Left cardiac atrium (tissue), 4 donors: ENCODE measurements at places on chromosomes 5 and 9. TPM values are rescaled to one million over a fixed set of nuclear protein-coding genes. Genes with fewer than 3 reads are reported as not detected.

GRCh38 chr9:79562749-79563386, 8.9 kb upstream of the TLE4 start:
- no peak for DNase-seq

DNA sequence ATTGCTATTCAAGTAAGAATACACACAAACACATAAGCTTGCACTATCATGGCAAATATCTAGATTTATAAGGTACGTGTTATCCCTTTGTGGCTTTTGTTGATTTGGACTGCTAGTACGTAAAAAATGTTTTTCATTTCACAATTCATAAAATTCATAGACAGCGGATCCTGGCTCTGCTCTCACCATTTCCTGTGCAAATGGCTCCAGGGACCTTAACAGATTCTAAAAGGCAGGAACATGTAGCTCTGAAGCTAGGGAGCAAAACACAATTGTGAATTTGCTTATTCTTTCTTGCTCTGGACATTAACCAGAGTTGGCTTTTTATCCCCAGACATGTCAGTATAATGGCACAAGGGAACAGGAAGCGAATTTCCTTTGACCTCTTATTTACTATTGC, 1019.9 kb upstream of the WWC1 start:
- DNase-seq, result no peak

DNA sequence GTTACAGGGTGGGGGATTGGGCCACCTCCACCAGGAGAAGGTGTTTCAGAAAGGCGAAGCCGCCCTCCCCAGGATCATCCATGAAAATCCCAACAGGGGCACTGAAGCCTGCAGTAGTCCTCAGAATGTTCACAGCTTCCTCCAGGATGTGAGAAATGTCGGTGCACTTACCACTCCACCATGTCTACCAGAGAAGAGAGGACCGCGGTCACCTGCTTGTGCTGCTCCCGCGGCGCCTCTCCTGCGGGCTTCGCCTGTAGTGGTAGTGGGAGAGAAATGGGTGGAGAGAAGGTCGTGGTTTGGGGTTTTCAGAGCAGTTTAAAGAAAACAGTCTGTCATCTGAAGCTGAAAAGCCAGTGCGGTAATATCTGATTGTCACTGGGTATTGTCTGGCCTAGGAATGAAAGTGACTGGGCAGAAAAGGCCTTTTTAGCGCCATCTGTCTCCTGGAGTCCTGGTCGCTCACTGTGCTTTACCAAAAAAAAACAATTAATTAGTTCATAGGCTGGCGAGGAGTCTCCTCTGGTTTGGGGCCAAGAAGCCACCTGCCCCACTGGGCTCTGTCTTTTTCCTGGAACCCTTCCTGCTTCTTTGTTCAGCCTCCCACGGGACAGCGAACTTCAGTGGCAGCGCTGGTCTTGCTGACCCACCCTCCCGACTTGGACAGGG, 23.0 kb upstream of the PPP1R26 start:
- DNase-seq, result no peak

GRCh38 chr5:133015466-133015865, 10.9 kb downstream of the ZCCHC10 start:
- DNase-seq, result no peak

- DNase-seq, result peak; percentile 54
These were observed 593 bp downstream of the BRD3OS start for GRCh38 chr9:134025606-134026541.

DNA sequence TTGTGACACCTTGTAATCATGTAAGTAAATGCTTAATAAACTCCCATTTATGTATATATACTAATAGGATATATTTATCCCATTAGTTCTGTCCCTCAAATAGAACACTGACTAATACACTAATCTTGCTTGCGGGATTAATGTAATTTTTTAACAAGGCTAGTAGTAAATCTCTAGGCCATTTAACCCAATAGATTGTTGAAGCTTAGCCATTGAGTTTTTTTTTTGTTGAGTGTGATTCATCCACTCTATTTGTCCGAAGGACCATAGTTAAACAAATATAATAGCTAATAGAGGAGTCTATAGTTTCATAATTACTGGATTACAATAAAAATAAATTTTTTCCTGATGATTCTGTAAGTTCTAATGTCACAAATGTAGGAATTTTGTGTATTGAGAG, 474.4 kb downstream of the CDH9 start:
- no peak for DNase-seq

DNA sequence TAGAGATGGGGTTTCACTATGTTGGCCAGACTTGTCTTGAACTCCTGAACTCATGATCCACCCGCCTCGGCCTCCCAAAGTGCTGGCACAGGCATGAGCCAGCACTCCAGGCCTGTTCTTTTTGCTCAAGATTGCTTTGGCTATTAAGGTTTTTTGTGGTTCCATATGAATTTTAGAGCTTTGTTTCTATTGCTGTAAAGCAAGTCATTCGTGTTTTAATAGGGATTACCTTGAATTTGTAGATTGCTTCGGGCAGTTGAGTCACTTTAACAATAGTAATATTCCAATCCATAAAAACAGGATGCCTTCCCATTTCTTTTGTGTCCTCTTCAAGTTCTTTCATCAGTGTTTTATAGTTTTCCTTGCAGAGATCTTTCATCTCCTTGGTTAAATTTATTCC, 22.1 kb downstream of the C6 start:
- no peak for DNase-seq

Gene FBXW5
- total RNA-seq, result 130 TPM

Gene SH3TC2
- 20.1 TPM for total RNA-seq

Gene ADAM19
- 19.0 TPM for total RNA-seq

Gene EIF4E1B
- not detected for total RNA-seq

Gene LIX1
- 0.15 TPM for total RNA-seq
